ENCODE measurements at places on chromosomes 1 and 21.

DNA sequence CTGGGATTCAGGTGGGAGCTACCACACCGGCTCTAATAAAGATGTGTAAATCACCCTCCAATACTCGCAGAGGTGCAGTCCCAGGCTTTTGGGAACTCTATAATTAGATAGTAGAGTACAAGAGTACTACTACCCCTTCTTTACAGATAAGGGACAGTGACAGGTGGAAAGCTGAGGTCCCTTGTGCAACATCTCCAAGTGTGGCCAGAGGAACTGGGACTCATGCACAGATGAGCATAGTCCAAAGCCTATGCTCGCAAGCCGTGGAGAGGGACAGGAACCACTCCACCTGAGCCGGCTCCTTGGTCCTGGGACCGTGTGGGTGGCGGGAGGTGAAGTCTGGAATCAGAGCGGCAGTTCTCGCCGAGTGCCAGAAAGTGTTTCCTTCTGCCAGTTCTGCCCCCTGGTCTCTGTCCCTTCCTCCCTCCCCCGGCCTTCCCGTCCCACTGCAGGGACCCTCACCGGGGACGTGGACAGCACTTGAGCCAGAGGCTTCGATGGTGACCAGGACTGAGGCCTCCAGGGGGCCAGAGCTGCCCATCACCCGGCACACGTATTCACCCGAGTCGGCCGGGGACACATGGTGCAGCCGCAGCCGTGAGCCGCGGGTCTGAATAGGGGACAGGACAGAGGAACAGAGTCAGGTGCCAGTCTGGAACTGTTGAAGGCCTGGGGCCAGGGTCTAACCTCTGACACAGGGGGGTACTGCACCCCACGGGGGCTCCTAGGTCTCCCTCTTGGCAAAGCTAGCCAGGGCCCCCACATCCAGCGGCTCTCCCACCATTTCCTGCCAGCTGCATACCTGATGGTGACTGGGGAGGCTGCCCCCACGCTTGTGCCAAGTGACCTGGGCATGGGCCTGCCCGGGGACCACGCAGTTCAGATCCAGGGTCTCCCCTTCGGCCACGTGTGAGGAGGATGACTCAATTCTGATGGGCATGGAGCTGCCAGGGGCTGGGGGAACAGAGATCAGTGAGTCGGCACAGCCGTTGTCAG is 33.9 kb downstream of the LDLRAD2 start:
- DNase-seq, result no peak

GRCh38 chr1:218498056-218498938 is 153.2 kb downstream of the TGFB2 start:
- DNase-seq, result peak; percentile 76

DNA sequence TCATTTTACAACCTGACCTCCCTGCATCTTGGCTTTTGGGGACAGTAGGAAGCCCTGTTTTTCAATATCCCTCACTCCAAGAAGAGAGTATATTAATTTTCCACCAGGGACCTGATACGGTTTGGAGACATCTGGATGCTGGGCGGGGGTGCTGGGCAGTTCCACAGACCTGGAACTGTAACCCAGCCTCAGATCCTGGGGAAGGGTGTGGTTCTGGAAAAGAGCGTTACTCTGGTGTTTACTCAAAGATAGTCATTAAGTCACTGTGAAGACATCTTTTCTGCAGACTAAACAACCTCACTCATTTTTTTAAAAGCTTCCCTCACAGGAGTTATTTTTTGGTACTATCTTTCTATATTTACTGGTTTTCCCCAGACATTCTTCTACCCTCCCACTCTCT is 189.8 kb downstream of the CLIC6 start:
- no peak for DNase-seq

- DNase-seq, result peak; percentile 43
Observed at GRCh38 chr21:43634618-43635017, 24.7 kb downstream of the HSF2BP start.

- peak; percentile 35 for DNase-seq
Observed at GRCh38 chr1:56374026-56374974, 205.1 kb downstream of the PLPP3 start.

DNA sequence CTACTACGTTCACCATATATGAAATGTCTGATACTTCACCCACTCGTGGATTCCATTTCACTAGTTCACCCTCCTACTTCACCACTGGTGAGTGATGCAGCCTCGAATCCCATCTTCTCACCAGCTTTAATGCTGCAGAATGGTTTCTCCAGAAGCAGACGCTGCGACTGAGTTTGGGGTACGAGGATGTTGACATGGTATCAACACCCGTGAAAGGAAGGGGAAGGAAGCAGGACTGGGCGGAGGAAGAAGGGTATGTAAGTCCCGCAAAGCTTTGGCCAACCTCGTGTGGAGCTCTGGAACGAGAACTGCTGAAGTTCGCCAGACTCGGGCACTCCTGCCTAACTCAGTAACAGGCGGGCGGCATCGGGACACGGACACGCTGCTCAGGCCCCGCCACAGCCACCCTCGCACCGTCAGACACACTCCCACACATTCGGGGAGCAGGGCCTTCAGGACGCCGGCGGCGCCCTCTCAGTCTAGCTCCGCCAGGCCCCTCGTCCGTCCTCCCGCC is 833 bp upstream of the DIP2A start:
- peak; percentile 15 for DNase-seq

DNA sequence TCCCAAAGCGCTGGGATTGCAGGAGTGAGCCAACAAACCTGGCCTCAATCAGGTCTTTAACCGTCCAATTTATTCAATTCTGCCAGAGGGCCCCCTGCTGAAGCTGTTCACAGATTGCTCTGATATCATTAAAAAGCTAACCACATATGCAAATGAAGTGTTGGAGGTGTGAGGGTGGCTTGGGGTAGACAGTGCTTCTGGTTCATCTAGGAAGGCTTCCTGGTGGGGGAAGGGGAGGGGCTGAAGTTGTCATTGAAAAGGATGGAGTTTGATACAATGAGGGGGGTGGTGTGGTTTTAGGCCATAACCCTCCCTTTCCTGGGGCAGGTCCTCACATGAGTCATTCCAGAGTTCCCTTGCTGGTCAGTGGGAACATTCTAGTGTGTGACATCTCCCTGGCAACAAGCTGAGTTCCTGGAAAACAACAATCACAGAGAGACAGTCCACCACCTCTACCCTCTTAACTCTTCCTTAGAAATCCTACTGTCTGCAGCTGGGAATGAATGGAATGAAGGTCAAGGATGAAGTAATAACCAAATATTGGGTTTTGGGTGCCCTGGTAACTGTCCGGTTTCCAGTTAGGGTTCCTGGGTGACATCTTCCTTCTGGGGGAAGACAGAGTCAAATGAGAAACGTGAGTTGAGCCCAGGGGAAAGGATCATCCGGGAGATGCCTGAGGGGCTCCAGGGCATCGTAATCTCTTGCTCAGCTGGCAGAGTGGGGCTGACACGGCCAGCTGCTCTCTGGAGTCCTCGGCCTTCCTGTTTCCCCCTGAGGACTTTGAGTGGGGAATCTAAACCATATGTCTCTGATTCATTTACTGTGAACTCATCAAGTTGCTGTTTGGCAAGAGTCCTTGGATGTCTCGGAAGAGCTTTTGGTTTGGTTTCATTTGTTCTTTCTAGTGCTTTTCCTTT is 32.2 kb downstream of the BATF3 start:
- peak; percentile 42 for DNase-seq

- no peak for DNase-seq
Observed at GRCh38 chr21:41509733-41510132, 1.8 kb upstream of the TMPRSS2 start.

DNA sequence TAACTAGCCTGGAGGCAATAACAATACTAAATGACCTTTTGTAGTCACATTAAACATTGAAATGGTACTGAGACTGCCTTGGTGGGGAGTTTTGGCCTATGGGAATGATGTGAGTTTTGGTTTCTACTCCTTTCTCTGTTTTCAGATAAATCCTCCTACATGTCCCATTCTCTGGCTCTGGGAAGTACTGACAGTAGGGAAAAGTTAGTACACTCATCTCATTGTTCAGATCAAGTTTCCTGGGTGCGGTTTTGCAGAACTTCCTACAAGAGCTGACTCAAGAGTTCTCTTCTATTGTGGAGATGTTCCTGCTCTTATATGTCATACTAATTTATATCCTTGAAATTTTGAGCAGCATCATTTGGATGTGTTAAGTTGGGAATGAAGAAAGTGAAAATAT is 74.2 kb upstream of the MACF1 start:
- no peak for DNase-seq

- no peak for DNase-seq
Observed at GRCh38 chr1:234838820-234839219, 228.8 kb upstream of the IRF2BP2 start.
